ENCODE measurements at places on chromosomes 4 and X. TPM values are rescaled to one million over a fixed set of nuclear protein-coding genes. Genes with fewer than 3 reads are reported as not detected.

DNA sequence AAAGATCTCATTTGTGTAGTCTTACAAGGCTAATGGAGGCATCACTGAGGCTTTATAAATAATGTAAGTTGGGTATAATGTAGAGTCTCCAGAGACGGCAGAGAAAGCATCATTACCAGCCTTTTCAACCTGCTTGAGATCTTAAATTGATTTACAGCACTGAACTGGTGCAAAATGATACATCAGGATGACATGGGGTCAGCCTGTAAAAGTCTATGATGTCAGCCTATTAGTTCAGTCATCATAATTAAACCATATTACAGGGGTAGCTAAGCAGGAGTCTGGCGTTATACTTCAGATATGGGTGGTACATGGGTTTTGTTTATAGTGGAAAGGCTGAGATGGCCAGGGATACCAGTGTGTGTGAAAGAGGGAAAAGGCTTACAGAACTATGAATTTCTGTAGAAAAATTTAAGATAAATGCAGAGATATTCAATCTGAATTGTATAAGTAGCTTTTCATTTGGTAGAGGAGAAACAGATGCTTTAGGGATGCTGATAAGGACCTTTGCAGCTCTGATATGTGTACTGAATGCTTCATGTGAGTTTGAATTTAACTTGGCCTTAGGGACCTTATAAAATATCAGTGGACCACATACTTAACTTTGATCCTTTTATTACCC is 2.7 kb downstream of the SMAD1 start:
- no peaks in the 10 kb centered on the region for H3K36me3 ChIP-seq
- H3K27ac ChIP-seq, result no peak overlapping the region
- H3K27me3 ChIP-seq, result no peaks in the 10 kb centered on the region
- no peak overlapping the region for H3K4me3 ChIP-seq
- H3K4me1 ChIP-seq, result peaks cover 27% of the 10 kb centered on the region
- DNase-seq, result no peak

GRCh38 chr4:114654592-114654991 is 56.0 kb downstream of the UGT8 start:
- H3K4me3 ChIP-seq, result no peak overlapping the region
- no peaks in the 10 kb centered on the region for H3K36me3 ChIP-seq
- H3K27me3 ChIP-seq, result peaks cover 2% of the 10 kb centered on the region
- no peak for DNase-seq
- no peak overlapping the region for H3K27ac ChIP-seq

DNA sequence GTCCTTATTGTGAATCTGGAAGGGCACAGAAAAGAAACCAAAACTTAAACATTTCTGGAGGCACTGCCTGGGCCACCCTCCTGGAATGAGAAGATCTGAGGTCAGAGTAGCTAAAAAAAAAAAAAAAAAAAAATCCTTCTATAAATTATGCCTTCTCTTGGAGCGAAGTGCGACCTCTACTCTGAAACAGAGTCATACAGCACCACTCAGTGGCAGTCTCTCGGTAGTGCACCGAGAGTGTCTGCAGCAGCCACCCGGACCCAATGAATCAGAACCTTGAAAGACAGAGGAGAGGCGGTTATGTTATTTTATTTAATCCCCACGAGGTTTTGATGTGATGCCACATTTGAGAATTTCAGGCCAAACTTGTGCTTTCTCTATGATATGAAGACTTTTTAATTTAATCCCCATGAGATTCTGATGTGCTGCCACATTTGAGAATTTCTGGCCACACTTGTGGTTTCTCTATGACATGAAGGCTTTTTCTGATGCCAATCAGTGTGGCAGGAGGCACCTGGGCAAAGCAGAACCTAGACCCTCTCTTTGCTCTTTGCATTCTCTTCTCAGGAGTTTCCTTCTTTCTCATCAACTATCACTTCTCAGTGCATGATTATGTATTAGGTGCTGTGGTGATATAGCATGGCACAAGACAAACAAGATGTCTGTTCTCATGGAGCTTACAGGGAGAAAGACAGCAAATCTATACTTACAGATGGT is 5.6 kb upstream of the CT47C1 start:
- peak; percentile 46 for DNase-seq
- no peaks in the 10 kb centered on the region for H3K27me3 ChIP-seq
- peaks cover 2% of the 10 kb centered on the region for H3K4me1 ChIP-seq
- no peaks in the 10 kb centered on the region for H3K36me3 ChIP-seq
- H3K27ac ChIP-seq, result no peak overlapping the region
- H3K4me3 ChIP-seq, result no peak overlapping the region

DNA sequence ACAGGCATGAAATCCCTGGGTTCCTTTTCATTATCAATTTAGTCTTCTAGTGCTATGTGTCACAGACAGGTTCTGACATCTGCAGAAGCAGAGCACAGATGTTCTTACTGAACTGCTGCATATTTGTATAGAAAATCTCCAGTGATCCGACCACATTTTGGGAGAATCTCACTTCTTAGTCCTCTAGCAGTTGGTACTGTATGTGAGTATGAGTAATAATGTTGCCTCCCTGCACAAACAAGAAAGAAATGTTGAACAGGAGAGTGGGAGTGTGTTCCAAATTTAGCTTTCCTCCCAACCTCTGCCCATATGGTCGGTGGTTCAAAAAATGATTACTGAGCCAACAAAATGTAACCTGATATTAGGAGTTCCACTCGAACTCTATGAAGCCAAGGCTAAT is 165.3 kb upstream of the GPC4 start:
- no peaks in the 10 kb centered on the region for H3K4me1 ChIP-seq
- H3K27me3 ChIP-seq, result peaks cover 31% of the 10 kb centered on the region
- H3K4me3 ChIP-seq, result no peak overlapping the region

DNA sequence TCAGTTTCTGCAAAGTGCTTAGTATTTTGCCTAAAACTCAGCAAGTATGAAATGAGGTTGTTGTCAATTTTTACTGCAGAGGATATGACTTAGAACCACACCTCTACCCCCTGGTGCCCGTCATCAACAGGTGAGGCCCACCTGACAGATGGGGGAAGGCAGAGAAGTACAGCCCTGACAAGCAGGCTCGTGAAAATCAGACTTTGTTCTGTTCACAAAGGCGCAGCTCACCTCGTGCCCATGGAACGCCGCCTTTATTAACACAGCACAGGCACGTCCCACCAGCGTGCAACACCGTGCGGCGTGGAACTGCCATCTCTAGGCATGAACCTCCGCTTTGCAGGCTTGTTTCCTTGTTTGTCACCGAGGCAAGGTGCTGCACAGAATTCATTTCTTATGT is 13.3 kb downstream of the CYP4V2 start:
- no peak for DNase-seq
- H3K36me3 ChIP-seq, result peaks cover 30% of the 10 kb centered on the region
- no peak overlapping the region for H3K27ac ChIP-seq
- H3K4me3 ChIP-seq, result no peak overlapping the region

- no peaks in the 10 kb centered on the region for H3K27me3 ChIP-seq
- H3K27ac ChIP-seq, result no peak overlapping the region
- no peak for DNase-seq
Observed at GRCh38 chr4:118950929-118951570, 62.4 kb downstream of the SYNPO2 start.

DNA sequence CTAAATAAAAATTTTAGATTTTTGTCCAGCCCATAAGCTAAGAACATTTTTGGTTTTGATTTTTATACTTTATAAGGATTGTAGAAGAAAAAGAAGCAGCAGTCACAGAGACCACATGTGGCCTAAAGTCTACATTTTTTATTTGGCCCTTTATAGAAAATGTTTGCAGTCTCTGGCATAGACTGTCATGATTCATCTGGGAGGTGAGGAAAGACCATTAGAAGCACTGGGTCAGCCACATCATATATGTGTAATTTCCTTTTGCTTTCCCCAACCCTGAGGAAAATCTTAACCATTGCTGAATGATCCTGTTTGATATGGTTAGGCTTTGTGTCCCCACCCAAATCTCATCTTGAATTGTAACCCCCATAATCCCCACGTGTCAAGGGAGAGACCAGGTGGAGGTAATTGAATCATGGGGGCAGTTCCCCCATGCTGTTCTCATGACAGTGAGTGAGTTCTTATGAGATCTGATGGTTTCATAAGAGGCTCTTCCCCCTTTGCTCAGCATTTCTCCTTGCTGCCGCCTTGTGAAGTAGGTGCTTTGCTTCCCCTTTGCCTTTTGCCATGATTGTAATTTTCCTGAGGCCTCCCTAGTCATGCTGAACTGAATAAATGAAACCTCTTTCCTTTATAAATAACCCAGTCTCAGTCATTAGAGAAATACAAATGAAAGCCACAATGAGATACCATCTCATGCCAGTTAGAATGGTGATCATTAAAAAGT is 12.1 kb upstream of the COPS4 start:
- DNase-seq, result no peak
- H3K4me1 ChIP-seq, result no peaks in the 10 kb centered on the region
- no peak overlapping the region for H3K4me3 ChIP-seq
- H3K27ac ChIP-seq, result no peak overlapping the region

DNA sequence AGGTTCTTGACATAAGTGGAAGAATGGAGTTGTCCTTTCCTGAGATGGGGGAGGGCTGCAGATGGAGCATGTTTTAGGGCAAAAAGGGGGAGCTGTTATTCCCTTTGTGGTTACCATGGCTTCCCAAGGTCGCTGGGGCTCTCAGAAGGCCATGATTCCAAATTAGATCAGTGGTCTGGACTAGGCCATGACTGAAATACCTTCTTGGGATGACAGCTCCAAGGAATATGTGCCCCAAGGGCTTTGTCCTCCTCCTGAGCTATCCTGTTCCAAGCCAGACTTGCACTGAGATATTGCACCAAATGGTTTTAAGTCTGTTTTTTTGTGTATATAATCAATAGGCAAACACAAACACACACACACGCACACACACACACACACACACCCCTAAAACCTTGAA is 3.0 kb upstream of the RBPJ start:
- no peak for DNase-seq

DNA sequence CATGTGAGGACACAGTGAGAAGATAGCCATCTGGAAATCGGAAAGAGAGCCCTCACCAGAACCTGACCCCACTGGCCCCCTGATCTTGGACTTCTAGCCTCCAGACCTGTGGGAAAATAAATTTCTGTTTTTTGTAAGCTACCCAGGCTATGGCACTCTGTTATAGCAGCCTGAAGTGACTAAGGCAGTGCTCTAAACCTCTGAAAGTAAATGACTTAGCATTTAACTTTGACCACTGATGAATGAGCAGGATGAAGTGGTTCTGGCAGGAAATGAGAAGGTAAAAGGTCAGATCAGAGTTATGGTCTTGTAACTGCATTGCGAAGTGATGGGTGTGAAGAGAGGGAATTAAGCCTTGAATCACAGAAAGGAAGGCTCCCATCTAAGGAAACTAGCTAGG is 17.0 kb downstream of the GPAT3 start:
- H3K4me1 ChIP-seq, result peaks cover 19% of the 10 kb centered on the region
- H3K4me3 ChIP-seq, result no peak overlapping the region
- H3K27me3 ChIP-seq, result no peaks in the 10 kb centered on the region
- no peaks in the 10 kb centered on the region for H3K36me3 ChIP-seq

- H3K27ac ChIP-seq, result no peak overlapping the region
- H3K4me1 ChIP-seq, result peaks cover 9% of the 10 kb centered on the region
- H3K36me3 ChIP-seq, result no peaks in the 10 kb centered on the region
Observed at GRCh38 chr4:48178931-48179330, 44.9 kb upstream of the TXK start.

PPBP gene
- total RNA-seq, result 0.49 TPM

DNA sequence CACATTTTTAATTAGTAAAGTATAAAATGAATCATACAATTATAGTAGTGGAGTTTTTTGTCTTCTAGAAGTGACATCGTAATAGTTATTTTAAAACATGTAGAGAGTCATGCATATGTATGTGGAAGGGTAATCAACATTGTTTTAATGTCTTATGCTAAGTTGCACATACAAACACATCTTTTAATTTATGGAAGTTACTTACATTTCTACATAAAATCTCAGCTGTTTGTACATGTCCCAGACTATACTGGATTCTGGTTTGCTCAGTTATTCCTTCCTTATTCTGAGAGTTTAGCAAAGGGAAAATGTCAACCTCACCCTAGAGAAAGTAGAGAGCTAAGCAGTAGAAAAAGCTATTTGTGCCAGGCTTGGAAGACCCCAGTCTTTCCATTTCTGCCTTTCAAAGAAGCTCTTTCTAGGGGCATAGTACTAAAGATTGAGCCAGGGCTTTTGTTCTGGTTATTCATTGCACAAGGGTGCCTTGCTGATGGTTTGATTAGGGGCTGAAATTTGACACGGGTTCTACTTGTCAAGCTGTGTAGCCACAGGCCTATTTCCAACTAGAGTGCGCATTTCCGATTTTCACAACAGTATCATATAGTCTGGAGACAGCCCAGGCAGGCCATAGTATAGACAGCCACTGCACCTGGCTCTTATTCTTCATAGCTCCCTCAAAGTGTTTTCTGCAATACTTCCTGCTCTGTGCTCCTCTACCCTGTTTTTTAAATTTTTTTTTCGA is 106.3 kb downstream of the RPA4 start:
- DNase-seq, result no peak
- H3K27me3 ChIP-seq, result no peaks in the 10 kb centered on the region
- H3K36me3 ChIP-seq, result no peaks in the 10 kb centered on the region
- H3K4me3 ChIP-seq, result no peak overlapping the region

GRCh38 chrX:133285341-133285740 is 67.2 kb upstream of the TFDP3 start:
- H3K4me1 ChIP-seq, result no peaks in the 10 kb centered on the region
- no peaks in the 10 kb centered on the region for H3K27me3 ChIP-seq
- H3K4me3 ChIP-seq, result no peak overlapping the region
- H3K36me3 ChIP-seq, result no peaks in the 10 kb centered on the region
- H3K27ac ChIP-seq, result no peak overlapping the region

- no peak overlapping the region for H3K4me3 ChIP-seq
- H3K4me1 ChIP-seq, result no peaks in the 10 kb centered on the region
Observed at GRCh38 chrX:144275367-144275766, 391.5 kb downstream of the UBE2NL start.

- H3K36me3 ChIP-seq, result no peaks in the 10 kb centered on the region
- H3K4me1 ChIP-seq, result peaks cover 20% of the 10 kb centered on the region
- H3K27ac ChIP-seq, result peak overlapping the region; percentile 89
Observed at GRCh38 chr4:7827566-7827965, 112.1 kb downstream of the AFAP1 start.
